Posterior cingulate gyrus (tissue), 11 donors: ENCODE measurements at places on chromosomes 1 and 21.

- no peak for DNase-seq
Measured at GRCh38 chr21:45432575-45433255, 27.8 kb downstream of the COL18A1 start.

- DNase-seq = no peak
Measured at GRCh38 chr1:29460041-29460610, 223.8 kb downstream of the PTPRU start.

- DNase-seq = no peak
Measured at GRCh38 chr1:173467426-173467825, 9.7 kb upstream of the PRDX6 start.

- peak; percentile 35 for DNase-seq
Measured at GRCh38 chr1:103108376-103109150, at the start of gene COL11A1. COL11A1 (minus strand) TSS chr1:103108522; CDS start chr1:103108178, 344 bp downstream.

DNA sequence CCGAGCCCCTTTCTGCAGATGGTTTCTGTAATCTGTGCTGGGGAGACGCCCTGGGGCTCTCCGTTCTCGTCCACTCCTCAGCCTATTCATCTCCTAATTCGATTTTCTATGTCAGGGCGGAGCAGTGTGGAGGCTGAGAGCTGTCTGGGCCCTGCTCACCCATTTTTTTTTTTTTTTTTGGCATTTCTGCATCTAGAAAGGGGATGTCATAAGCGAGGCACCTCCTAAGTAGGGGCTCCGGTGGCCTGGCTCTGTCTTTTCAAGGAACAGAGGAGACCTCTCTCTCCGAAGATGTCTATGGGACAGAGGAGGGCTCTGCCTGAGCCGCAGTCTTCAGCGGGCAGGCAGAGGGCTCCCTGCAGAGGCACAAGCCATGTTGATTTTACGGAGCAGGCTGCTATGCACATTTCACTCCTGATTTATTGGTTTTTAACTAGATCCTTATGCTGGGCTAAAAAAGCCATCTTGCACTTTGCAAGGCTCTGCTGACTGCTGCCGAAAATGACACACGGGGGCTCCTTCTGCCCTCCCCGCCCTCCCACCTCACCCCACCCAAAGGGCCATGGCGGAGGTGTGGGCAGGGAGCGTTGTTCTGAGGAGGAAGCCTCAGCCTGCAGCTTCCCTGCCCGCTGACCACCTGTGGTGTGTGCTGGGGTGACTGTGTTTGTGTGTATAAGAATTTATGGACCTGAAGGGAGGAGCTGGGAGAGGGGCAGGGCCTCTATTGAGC, 71.0 kb downstream of the FOXD2 start:
- no peak for DNase-seq

DNA sequence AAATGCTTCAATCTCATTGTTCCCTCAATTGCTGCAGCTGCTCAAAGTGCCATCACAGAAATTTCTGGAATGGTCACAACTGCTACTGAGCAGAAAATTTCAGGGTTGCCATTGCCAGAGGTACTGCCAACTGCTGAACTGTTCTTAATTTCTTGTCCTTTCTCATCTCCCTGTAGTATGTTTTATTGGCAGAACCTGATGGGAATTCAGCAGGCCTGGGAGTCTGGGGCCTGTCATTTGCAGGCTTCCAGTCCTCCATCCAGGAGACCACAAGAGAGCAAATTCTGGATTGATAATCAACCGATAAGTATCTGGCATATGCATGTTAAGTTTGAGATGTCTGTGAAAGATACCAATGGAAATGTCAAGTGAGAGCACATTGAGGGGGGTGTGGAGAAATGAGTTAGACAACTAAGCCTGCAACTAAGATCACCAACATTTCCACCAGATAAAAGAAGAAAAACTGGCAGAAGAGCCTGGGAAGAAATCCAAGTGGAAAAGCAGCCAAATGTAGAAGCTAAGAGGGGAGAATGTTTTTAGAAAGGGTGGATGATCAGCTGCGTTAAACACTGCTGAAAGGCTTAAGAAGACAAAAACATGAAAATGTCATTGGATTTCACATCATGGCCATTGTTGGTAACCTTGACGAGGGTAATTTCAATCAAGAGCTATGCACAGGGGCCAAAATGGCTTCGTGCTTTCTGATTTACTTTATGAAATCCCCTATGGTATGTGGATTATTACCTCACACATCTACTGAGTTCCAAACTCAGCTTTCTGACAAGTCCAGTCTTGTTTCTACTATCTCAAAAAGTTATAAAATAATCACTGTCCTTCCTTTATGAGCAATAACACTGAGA, 648.1 kb downstream of the PLPP3 start:
- no peak for DNase-seq

- DNase-seq = no peak
Measured at GRCh38 chr21:40792691-40793456, 54.1 kb downstream of the DSCAM start.
